Effector CD4-positive, alpha-beta T cell (primary cell): ENCODE measurements at places on chromosomes 3 and 15.

DNA sequence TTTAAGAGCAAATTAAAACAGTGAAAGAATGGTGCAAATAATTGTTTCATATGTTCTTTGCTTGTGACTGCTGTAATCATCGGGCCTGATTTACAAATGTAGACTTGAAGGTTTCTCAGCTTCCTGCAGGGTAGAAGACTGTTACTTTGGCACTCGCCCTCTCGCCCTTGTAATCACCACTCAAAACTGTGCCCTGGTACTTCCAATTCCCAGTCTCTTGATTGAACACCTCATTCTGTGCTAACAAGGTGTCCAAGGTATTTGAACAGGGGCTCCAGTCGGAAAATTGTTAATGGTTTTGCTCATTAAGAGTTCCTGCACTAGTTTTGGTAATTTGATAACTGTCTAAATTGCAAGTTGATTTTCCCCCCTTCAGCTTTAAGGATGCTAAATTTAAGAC is 209.5 kb downstream of the ZIC1 start:
- DNase-seq = no peak

DNA sequence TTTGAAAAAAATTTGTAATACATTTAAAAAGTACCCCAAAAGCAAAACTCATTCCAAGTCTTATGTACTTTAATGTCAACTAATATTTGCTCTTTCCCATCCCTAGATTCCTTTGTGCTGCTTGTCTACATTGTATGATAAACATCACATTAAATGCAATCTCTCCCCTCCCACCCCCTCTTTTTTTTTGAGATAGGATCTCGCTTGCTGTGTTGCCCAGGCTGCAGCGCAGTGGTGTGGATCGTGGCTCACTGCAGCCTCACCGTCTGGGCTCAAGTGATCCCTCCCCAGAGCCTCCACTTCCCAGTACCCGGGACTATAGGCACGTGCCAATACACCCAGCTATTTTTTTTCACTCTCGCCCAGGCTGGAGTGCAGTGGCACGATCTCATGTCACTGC is 12.6 kb downstream of the MAP2K1 start:
- no peak for DNase-seq

DNA sequence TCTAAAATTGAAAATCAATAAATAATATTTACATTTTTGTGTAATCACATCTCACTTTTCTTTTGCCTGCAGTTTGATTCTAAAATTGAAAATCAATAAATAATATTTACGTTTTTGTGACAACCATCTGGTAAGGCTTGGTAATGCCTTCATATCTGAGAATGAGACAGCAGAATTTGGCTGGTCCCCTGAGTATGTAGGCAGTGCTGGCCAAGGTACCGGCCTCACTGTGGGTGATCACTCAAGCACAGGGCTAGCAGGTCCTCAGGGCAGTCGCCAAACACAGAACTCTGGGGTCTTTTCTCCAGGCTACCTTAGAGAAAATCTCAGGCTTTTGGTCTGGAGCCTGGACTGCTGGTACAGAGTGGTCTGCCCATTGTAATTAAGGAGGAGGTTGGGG is 26.2 kb downstream of the RTP3 start:
- no peak for DNase-seq

DNA sequence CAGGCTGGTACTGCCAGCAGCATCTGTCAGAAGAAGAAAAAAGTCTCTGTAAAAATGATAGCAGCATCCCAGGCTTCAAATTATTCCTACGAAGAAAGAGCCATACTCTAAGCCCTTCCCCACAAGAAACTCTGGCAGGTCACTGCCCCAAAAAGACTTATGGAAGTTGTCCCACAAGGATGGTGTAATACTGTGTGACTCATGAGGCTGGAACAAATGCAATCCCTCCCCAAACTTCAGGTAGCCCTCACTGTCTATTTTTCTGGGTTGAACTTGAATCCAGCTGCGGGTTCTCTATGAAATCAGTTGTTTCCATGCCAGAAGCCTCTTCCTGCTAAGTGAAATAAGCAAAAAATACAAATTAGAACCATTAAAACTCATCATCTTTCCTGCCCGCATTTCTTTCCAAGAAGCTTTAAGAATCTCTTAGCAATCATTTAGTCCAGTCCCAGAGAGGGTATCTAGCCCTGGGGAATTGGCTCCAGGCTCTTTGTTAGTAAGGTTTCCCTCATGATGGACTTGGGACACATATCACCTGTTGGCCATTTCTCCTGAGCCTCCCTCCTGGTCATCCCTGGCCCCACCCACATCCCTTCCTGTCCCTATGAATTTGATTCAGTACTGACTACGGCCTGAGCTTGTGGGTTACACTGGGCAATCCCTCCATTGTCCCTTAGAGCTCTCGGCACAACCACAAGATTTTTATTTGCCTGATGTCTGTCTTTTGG is 51.7 kb downstream of the FAM174B start:
- DNase-seq = no peak

DNA sequence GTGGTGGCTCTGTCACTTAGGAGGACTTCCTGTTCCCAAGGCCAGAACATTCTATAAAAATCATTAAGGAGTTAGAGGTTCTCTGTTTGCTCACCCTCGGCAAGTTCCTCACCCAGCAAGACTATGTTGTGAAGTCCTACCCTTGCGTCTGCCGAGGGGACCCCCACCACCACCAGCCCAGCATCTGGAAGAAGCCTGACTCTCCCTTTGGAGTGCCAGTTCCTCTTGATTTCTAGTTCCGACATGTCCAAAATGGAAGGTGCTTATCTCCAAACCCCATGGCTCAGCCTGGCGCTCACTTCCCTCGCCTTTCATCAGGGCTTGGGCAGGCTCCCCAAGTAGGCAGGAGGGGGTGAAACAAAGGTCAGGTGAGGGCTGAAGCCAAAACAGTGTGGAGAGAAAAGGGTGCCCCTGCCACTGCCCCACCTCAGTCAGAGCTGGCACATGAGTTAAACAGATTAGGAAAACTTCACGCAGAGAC is 41.0 kb downstream of the BHLHE40 start:
- no peak for DNase-seq

- no peak for DNase-seq
Observed at GRCh38 chr3:58661836-58662420, 4.6 kb downstream of the FAM3D start.

GRCh38 chr15:74579001-74579400 is 36.6 kb upstream of the CLK3 start:
- DNase-seq = no peak

DNA sequence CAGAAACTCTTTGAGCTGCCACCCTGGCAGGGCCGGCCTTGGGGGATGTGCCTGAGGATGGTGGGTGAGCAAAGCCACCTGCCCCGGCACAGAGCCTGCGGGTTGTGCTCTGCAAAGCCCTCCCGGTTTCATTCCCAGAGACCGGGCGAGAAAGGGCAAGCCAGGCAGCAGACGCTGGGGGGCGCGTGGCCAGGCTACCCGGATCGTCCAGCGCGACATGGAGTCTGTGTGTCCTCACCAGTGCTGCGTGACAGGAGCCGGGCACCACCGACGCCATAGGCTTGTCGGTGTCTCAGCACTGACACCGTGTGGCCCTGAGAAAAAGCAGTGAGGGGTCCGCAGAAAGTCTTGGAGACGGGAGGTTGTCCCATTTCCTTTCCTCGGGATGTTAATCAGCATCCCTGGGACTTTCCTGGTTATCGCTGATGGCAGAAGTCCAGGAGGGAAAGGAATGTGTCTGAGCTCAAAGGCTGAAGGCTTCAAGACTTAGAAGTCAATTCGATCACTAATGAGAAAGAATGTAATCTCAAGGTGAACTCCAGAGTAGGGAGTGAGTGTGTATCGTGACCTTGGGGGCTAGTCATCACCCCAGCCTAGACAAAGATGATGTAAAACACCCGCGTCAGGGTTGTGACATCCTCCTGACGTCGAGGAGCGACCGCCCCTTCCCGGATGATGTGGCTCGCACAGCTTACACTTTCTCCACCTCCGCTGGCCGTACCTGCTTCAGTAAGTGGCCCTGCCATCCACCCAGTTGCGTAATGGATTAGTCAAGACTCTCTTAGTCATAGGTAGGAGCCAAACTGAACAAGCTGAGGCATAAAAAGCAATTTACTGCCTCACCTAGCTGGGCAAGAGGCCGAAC is 36.3 kb upstream of the PLA2G4E start:
- peak; percentile 32 for DNase-seq

GRCh38 chr3:177594096-177594495 is 396.8 kb upstream of the TBL1XR1 start:
- no peak for DNase-seq

DNA sequence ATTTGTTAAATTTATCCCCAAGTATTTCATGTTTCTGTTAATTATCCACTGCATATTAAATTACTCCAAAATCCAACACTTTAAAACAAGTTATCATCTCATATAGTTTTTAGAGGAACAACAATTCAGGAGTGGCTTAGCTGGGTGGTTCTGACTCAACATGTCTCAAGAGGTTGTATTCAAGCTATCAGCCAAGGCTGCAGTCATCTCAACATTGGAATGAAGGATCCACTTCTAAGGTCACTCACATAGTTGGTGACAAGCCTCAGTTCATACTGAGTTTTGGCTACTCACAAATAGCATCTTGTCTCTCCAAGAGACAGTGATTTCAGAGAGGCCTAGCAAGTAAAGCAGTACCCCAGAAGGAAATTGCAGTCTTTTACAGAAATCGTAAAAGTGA is 134.7 kb downstream of the NR2E3 start:
- DNase-seq = no peak

- DNase-seq = no peak
Observed at GRCh38 chr3:120742849-120743365, 363 bp downstream of the GTF2E1 start.

DNA sequence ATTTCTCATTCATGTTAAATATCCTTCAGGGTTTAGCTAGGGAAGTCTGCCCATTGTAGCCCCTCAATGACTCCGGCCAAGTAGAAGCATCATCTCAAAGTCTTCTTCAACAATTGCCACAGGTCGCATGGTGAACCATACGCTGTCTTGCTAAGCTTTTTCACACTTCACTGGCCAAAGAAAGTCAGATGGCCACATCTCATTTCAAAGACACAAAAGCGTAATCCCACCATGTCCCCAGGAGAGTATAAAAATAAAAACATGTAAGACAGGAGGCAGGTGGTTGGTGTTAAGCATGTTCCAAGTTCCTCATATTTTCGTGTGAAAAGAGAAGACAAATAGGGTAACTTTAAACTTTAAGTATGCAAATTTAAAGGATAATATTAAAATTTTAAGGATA is 147.4 kb downstream of the ERC2 start:
- DNase-seq = no peak

DNA sequence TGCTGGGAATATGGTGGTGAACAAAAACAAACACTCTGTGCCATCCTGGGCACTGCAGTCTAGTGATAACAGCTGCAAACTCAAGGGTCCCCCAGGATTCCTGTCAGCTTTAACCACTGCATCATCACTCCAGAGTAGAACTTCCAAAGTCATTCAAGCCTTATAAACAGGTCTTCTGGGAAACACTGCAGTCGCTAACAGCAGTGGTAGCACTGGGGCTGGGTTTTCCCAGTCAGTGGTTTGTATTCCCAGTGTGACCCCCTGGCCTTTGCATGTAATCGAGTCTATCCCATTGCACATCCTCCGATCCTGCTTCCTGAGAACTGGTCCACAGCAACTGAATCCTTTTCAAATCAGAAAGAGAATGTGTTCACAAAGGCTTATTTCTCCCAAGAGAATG is 623.5 kb downstream of the EDEM1 start:
- no peak for DNase-seq

DNA sequence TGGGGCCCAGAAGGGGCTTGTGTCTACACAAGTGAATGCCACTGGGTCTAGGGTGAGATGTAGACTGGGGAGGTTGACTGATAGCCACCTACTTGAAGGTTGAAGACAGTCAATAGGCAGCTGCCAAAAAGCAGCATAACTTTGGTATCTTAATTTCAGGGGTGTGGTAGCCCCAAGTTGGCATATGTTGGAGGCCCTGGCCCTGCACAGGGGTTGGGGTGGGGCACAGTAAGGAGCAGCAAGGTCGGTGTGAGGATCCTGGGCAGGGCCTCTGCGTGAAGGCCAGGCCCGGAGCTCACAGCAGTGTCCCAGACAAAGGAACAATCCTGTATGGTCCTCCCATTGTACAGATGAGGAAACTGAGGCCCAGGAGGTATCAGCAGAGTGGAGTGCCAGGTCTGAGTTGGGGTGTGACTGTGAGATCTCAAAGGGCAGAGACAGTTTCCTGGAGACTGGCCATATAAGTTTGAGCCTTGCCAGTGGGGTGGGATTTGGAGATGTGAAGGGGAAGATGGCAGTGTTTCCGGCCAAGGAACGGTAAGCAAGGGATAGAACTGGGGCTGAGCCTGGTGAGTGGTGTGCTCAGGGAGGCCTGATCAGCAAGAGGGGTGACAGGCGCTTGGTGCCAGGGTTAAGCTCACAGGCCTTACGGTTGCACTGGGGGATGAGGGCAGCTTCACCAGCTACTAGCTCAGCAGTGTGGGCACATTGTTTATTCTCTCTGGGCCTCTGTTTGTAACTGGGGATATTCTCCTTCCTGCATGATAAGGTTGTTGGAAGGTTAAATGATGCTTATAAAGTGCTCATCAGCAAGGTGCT is 1.7 kb downstream of the KLHL40 start:
- no peak for DNase-seq

DNA sequence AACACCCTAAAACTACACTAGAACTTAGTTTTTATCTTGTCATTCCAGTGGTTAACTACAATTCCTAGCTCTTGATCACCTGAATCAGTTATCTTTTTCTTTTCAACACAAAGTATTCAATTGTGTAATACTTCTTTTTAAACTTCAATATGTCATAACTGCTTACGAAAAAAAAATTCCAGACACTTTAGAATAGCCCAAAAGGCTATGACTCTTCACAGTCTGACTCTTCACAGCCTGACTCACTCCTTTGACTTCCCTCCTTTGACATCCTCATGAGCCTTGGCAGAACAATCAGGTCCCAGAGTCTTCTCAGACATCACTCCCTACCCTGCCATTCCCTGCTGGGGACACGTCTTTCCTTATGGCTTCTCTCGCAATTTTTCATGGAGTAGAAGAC is 727.1 kb downstream of the ROBO1 start:
- DNase-seq = no peak

GRCh38 chr3:50617096-50617791 is at the start of gene MAPKAPK3:
TSS of gene MAPKAPK3 (plus strand) at chr3:50617151. CDS start at chr3:50617566, 415 bp downstream.
- peak; percentile 25 for DNase-seq

- no peak for DNase-seq
Observed at GRCh38 chr3:153956613-153957012, 164.6 kb upstream of the ARHGEF26 start.
